ENCODE measurements at places on chromosomes 11 and 22. TPM values are rescaled to one million over a fixed set of nuclear protein-coding genes. Genes with fewer than 3 reads are reported as not detected.

- H3K27me3 ChIP-seq: no peaks in the 10 kb centered on the region
- DNase-seq: no peak
- no peak overlapping the region for H3K27ac ChIP-seq
- no peaks in the 10 kb centered on the region for H3K4me1 ChIP-seq
- no peaks in the 10 kb centered on the region for H3K36me3 ChIP-seq
These were observed 20.2 kb downstream of the RFPL1 start for GRCh38 chr22:29458551-29458950.

DNA sequence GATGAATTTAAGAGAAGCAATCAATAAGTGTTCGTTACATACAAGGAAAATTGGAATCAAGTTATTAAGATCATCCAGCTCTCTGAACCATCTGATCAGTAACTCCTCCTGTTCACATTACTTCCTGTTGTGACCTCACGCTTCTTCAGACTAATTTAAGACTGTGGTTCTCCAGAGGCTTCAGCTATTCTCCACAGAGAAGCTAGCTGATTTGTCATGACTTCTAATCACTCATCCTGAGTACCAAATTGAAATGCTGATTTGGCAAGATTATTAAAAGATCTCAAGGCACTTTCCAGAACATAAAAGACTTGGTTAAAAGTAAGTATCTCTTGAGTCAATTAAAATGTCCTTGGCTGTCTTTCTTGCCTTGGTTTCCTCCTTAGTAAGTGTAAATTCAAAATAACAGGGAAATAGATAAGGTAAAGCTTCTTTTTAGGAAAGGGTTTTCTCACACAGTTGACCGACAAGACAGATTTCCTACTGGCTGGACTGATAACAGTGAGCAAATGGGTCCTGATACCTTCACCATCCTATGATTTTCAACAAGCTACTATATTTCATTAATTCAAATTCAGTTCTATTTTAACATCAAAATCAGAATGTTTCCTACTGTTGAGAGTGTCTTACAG, 38.5 kb downstream of the GAB2 start:
- H3K4me3 ChIP-seq: no peak overlapping the region
- H3K27me3 ChIP-seq: no peaks in the 10 kb centered on the region
- no peaks in the 10 kb centered on the region for H3K36me3 ChIP-seq
- DNase-seq: no peak

The SLC5A1 gene
- not detected for total RNA-seq

The OR51E2 gene
- total RNA-seq: not detected

- H3K4me3 ChIP-seq: no peak overlapping the region
- DNase-seq: no peak
- no peak overlapping the region for H3K27ac ChIP-seq
- no peaks in the 10 kb centered on the region for H3K4me1 ChIP-seq
These were observed 27.4 kb downstream of the CHST1 start for GRCh38 chr11:45638051-45638450.

DNA sequence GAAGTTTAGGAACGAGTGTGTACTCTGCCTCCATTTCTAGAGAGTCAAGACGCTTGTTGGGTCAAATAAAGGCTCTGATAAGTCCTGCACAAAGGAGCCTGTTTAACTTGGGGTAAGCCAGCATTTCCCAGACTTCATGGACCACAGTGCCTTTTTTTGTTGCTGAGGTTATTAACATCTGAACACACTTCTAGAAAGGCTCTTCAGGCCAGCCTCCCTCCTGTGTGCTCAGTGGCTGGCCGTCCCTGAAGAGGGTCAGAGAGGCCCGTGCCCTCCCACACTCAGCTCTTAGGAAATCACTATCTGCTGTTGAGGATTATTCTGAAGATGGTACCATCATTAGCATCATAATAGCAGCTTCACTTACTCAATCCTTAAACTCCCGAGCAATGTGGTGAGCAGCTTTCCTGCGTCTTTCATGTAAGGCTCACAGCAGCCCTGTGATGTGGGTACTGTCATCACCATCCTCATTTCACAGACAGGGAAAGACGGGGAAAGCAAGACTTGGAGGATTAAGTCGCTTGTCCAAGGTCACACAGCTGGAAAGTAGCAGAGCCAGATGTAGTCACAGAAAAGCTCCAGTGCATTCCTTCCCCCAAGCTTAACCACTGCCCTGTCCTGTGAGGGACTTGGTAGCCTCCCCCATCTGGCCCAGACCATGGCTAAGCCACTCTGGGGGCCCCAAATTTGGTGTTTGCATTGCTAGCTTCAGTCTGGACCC, 71.3 kb downstream of the TSPAN18 start:
- no peak overlapping the region for H3K4me3 ChIP-seq
- H3K27ac ChIP-seq: no peak overlapping the region
- no peaks in the 10 kb centered on the region for H3K36me3 ChIP-seq
- H3K4me1 ChIP-seq: peaks cover 8% of the 10 kb centered on the region
- DNase-seq: no peak

GRCh38 chr11:121870206-121871045, 245.6 kb downstream of the BLID start:
- no peaks in the 10 kb centered on the region for H3K27me3 ChIP-seq
- no peaks in the 10 kb centered on the region for H3K36me3 ChIP-seq
- H3K4me1 ChIP-seq: peaks cover 6% of the 10 kb centered on the region
- no peak for DNase-seq

- no peak overlapping the region for H3K27ac ChIP-seq
- no peaks in the 10 kb centered on the region for H3K4me1 ChIP-seq
- H3K27me3 ChIP-seq: no peaks in the 10 kb centered on the region
These were observed 18.4 kb downstream of the SULT4A1 start for GRCh38 chr22:43843783-43844530.

The OR4P4 gene
- not detected for total RNA-seq
